Fibroblast of skin of left biceps (primary cell): ENCODE measurements at places on chromosomes 3 and 15.

- no peak for DNase-seq
Observed at GRCh38 chr15:57403566-57404325, 27.4 kb downstream of the CGNL1 start.

- no peak for DNase-seq
Observed at GRCh38 chr15:56678571-56678970, 54.7 kb downstream of the ZNF280D start.

DNA sequence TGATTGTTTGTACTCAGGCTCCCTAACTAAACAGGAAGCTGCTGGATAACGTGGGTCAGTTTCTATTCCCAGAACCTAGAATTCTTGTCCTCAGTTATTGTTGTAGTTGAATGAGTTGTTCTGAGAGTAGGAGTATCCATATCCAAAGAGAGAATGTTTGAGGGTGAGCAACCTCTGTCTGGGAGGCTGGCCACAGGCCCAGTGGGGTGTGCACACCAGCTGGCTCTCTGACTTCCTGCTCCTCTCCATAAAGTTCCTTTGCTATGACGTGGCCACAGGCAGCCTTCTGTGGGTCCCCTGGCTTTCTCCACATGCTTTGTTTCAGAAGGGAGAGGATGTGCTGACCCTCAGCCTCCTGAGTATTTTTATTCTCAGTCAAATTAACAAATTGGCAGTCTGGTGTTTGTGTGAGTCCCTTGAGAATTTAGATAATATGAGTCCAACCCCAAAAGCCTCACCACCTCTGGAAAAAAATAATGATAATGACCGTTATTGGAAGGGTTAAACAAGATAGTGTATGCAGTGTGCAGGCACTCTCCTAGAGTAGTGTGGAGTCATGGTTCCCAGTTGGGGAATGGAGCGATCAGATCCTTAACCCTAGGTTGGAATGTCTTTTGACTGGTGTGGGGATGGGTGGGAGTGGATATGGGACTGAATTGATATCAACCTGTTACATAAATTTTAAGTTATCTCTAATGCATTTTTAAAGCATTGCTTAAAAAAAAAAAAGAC, 47.6 kb upstream of the MED12L start:
- peak; percentile 88 for DNase-seq

DNA sequence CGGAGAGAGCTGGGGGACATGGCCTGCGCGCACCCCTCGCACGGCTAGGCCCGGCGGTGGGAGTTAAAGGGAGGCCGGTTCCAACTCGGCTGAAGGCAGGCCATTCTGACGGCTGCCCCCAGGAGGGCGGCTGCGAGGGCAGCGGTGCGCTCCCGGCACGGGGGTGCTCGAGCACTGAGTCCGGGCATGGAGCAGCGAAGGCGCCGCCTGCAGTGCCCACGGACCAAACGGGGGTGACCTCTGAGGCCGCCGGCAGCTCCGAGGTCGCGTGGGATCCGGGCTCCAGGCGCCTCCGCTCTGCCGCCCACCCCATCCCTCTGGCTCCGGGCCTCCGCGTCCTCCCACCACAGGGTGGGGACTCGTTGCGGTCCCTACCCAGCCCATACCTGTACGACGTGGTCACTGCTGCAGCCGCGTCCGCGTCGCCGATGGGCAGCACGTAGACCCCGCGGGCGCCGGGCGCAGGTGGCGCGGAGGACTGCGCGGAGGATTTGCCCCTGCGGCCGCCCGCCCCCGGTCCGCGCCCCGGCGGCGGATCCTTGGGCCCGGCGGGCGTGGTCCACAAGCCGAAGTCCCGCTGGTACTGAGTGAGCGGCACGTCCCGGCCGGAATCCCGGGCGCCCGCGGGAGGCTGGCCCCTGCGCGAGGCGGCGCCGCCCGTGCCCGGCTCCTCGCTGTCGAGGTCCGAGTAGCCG, 469 bp downstream of the MAP6D1 start:
- no peak for DNase-seq

DNA sequence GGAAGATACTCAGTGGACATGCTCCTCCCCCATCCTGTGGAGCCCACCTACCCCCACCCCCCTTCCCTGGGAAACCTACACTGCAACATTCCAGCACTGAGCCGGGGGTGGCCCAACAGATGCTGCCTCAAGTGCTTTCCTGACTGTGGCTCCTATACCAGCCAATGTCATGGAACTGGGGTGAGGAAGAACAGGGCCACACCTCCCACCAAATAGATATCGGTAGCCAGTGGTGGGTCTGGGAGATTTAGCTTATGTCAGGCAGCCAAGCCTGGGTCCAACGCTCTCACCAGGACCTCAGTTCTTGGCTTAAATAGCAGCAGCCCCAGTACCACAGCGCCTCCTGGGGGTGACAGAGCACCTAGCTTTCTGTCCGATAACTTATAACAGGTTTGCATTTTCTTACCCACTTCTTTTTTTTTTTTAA, 30.3 kb downstream of the CDC25A start:
- DNase-seq: peak; percentile 15

- no peak for DNase-seq
Observed at GRCh38 chr3:99520513-99520912, 117.9 kb upstream of the COL8A1 start.

- no peak for DNase-seq
Observed at GRCh38 chr3:72318504-72319193, 529.6 kb downstream of the SHQ1 start.

DNA sequence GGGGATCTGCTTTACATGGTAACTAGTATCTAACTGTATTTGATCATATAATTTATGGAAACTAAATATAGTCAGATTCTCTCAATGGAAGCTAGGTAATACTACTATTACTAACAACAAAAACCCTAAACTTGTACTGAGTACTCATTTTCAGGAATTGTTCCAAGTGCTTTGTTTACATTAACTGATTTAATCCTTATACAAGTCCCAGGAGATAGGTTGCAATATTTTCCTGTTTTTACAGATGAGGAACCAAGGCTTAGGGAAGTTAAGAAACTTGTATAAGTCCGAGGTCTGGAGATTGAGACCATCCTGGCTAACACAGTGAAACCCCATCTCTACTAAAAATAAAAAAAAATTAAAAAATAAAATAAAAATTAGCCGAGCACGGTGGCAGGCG, 7.5 kb upstream of the MTHFS start:
- DNase-seq: no peak

DNA sequence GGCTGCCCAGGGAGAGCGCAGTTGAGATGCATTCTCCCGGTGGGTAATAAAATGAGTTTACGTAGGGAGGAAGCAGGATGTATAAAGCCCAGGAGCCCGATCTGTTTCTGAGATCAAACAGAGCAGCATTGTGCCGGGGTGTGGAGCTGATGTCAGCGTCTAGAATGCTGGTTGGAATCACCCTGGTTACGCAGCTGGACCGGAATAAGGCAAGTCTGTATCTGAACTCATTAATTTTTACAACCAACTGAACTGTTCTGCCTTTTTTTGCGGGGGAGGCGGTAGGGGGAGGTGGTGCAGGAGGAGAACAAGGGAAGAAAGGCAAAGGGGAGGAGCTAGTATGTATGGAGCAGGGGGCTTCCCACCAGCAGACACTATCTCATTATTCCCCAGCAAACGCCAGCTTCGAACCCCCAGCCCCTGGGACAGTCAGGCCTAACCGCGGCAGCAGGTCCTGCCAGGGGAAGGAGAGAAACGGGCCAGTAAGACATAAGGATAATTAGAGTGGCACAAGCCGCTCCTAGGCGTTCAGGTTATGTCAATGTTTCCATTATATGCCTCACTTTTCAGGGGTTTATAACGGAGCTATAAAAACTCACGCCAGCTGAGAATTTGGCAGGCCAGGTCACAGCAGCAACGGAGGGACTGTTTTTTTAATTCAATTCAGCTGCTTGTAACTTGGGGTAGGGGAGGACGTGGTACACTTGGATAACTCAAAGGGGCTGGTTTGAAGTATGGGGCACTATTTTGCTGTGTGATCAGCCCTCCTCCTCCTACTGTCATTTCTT, 175.3 kb upstream of the HES1 start:
- no peak for DNase-seq

- no peak for DNase-seq
Observed at GRCh38 chr3:46496746-46497555, 825 bp upstream of the RTP3 start.

DNA sequence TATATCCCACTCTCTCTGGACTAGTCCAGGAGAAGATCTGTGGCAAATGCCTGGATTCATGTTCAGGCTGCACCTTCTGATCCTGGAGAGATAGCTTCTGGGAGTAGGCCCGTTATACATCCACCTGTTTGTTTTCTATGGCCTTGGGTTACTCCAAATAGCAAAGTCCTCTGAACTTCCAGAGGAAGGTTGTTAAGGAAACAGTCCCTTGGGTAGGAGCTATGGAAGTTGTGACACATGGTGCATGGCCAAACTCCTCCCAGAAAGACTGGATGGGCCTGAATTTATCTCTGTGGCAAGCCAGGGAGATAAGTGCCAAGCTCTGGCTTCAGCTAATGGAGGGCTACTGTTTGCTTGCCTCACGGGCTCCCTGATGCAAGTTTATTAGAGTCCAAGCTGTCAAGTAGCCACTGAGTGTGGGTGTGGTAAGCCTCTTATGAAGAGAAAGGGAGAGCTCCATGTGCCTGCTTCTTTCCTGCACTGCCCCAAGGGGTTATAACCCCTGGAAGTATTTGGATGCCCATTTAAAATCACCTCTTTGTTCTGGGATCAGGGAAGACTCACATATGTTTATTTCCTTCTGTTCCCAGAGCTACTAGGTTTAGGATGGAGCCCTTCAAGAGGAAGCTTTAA, 328.7 kb upstream of the ATP11B start:
- DNase-seq: no peak

GRCh38 chr3:132643366-132643765, 16.2 kb downstream of the ACAD11 start:
- no peak for DNase-seq

- DNase-seq: no peak
Observed at GRCh38 chr15:100201376-100202280, 140.1 kb downstream of the ADAMTS17 start.

DNA sequence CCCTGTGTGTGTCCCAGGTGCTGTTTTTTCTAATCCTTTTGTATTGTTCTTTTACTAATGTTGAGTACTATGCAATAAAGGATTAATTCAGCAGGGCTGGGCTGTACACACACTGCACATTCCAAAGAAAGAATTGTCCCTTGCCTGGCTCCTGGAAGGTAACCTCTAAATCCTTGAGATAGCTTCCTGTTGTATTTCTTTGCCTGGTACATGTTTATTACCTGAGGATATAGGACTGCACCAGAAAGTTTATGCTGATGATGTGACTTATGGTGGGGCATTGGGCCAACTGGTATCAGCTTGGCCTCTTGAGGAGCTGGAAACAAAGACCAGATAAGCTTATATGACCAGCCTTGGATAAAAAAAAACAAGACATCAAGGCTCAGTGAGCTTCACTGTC, 26.6 kb upstream of the FAN1 start:
- no peak for DNase-seq

- DNase-seq: no peak
Observed at GRCh38 chr3:187130346-187131066, 8.8 kb downstream of the RPL39L start.

DNA sequence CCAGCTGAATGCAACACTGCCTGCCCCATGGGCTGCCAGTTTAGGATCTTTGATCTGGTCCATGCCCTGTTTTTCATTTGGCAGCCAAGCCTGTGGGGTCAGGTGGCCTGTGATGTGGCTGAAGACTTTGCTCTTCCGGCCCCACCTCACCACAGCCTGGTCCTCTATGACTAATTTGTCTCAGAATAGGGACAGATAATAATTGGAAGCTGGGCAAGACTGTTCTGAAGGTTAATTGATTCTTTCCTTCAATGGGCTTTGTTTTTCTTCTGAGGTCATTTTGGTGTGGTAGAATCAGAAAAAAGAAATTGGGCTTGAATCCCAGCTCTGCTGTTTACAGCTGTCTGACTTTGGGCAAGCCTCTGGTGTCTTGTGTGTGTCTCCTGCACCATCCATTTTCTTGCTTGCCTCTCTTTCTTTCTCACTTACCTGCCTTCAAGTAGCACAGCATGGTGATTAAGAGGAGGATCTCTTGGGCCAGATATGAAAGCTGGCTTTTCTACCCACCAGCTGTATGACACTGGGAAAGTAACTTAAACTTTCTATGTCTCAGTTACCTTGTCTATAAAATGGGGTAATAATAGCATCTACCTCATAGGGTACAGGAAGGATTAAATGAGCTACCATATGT, 24.2 kb downstream of the ABHD2 start:
- no peak for DNase-seq
